ENCODE measurements at places on chromosomes 16 and 17.

DNA sequence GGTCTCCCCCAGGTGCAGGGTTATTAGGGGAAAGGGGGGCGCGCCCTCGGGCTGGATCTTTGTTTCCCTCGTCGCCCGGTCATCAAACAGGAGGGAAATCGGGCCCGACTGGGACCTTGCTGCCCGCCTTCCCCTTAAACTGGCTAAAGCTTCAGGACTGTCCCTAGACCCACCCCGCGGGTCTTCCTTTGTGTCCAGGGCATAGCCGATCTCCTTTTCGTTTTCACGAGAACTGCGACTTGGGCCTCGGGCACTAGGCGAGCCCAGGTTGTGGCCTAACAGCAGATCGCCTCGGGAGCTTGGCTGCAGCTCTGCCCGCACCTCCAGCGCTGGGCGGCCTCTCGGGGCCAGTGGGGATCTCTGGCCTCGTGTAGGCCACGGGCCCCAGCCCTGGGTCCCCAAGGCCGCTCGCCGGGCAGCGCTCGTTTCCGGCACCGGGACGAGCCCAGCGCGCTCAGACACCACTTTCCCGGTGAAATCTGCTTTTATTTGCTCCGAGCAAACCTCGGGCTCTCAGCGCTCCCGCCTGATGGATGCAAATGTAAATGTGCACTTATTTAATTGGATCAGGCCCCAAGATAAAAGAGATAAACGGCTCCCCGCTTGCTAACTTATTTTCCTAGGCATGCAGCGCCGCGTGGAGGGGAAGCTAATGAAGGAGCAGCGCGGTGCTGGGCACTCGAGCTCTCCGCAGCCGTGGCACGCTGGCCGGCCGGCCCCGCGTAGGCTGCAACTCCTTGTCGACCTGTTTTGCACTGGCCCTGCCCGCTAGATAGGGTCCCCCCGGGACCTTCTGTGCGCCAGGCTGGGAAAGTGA is 7.8 kb downstream of the IRX5 start:
- no peak for DNase-seq

DNA sequence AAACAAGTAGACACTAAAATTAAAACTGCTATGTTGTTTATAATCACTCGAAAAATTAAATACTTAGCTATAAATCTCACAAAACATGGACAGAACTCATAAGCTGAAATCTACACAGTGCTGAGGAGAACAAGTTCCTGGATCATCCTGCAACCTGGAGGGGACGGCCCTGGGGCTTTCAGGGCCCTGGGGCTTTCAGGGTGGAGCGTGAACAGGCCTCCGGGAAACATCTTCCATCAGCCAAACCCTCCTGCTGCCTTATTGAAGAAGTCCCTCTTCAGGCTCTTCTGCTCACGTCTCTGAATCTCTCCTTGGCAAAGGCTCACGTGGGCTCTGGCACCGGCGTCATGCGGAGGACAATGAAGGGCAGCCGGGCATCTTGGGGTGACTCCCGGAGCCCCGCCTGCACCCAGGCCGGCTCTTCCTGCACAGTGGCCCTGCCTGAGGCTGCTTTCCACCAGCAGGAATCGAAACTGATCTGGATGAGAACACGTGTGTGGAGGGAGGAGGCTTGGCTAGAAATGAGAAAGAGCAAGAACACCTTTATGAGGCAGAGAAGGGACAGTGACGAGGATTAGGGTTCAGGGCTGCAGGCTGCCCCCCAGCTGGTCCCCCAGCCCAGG is 127.3 kb downstream of the CDRT15L2 start:
- no peak for DNase-seq

DNA sequence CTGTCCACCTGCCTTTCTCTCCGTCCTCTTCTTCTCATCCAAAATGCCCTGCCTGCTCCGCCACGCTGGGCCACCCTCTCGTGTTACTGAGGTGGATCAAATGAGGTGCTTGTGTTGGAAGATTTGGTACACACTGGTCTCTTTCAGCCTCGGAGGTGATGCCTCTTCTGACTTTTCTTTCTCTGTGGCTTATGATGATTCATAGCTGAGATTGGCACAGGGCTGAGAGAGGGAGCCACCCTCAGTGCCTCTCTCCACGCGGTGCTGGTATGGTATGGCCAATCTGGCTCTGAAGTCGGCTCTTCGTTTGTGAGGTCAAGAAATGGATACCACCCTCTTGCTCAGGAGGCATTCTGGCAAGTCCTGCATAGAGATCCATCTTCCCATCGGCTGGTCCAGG is 82.4 kb downstream of the PLCG2 start:
- no peak for DNase-seq

GRCh38 chr17:18043491-18043890 is 4.3 kb downstream of the GID4 start:
- DNase-seq, result peak; percentile 8

GRCh38 chr17:2776589-2777241 is 19.5 kb upstream of the RAP1GAP2 start:
- DNase-seq, result no peak

- no peak for DNase-seq
Observed at GRCh38 chr16:21277045-21277926, 804 bp downstream of the CRYM start.

DNA sequence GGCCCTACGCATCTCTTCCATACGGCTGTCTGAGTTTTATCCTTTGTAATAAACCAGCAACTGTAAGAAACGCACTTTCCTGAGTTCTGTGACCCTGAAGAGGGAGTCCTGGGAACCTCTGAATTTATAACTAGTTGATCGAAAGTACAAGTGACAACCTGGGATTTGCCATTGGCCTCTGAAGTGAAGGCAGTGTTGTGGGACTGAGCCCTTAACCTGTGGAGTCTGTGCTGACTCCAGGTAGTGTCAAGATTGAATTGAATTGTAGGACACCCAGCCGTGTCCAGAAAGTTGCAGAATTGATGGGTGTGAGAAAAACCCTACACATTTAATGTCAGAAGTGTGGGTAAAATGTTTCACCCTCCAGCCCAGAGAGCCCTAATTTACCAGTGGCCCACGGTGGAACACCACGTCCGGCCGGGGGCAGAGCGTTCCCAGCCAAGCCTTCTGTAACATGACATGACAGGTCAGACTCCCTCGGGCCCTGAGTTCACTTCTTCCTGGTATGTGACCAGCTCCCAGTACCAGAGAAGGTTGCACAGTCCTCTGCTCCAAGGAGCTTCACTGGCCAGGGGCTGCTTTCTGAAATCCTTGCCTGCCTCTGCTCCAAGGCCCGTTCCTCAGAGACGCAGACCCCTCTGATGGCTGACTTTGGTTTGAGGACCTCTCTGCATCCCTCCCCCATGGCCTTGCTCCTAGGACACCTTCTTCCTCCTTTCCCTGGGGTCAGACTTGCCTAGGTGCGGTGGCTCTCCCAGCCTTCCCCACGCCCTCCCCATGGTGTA is 1.5 kb downstream of the GAA start:
- DNase-seq, result no peak

DNA sequence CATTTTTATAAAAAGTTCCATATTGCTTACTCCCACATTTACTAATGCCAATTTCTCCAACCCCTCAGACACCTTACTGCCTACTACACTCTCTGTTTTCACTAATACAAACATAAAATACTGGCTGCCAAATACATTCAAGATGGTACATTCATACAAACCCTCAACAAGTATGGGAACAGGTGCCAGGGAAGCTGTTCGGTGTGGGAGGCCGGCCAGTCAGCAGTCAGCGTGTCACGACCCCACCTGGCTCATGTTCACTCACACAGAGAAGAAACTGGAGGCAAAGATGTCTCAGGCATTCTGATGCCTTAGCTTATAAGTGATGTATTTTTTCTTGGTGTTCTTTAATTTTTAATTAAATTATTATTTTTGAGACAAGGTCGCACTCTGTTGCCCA is 42.4 kb upstream of the TRAP1 start:
- no peak for DNase-seq

GRCh38 chr17:28879886-28880571 is 17.5 kb downstream of the FLOT2 start:
- DNase-seq, result no peak

- no peak for DNase-seq
Observed at GRCh38 chr16:85519540-85520231, 93.4 kb upstream of the GSE1 start.

DNA sequence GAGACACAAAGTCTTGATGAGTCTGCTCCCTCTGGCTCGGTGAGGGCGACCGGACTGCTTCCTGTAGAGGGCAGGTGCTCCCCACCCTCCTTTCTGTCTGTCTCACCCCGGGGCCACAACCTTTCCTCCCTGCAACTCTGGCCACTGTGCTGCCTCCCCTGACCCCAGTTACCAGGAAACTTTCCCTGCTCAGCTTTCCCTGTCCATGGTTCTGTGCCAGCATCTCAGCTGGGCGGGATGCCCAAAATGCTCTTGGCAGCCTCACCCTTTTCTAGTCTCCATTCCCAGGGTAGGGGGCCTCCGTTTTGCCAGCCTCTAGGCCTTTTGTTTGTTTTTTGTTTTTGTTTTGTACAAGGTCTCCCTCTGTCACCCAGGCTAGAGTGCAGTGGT is 1.4 kb downstream of the PLD2 start:
- DNase-seq, result no peak

DNA sequence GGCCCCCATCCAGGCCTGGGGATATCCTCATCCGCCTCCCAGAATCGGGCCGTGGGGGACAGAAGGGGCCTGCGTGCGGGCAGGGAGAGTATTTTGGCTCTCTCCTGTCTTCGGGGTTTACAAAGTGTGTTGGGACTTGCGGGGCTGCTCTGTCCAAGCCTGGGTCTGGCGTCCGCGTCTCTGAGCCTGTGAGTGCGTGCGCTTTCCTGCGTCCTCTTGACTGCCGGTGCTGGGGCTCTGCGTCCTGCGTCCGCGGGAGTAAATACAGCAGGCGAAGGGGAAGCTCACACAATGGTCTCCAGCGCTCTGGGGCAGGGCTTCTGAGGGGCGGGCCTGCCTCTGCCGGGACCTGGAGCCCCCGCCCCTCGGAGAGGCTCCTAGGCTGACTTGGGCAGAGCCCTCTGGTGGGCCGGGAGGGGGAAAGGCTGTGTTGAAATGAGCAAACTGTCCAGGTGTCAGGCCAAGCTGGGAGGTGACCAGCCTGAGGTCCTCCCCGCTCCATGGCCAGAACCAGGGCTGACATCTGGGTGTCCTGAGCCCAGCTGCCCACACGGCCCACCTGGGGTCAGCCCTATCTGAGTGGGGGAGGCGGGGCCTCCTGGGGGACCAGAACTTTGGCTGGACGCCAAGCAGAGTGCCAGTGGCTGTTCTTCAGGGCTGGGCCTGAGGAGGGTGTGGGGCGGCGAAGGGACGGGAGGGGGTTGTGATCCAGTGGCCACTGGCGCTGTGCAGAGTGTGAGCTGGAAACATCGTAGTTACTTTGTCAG is 233.6 kb downstream of the SEC14L1 start:
- DNase-seq, result peak; percentile 77

- DNase-seq, result no peak
Observed at GRCh38 chr16:56608876-56609462, 585 bp downstream of the MT2A start.

DNA sequence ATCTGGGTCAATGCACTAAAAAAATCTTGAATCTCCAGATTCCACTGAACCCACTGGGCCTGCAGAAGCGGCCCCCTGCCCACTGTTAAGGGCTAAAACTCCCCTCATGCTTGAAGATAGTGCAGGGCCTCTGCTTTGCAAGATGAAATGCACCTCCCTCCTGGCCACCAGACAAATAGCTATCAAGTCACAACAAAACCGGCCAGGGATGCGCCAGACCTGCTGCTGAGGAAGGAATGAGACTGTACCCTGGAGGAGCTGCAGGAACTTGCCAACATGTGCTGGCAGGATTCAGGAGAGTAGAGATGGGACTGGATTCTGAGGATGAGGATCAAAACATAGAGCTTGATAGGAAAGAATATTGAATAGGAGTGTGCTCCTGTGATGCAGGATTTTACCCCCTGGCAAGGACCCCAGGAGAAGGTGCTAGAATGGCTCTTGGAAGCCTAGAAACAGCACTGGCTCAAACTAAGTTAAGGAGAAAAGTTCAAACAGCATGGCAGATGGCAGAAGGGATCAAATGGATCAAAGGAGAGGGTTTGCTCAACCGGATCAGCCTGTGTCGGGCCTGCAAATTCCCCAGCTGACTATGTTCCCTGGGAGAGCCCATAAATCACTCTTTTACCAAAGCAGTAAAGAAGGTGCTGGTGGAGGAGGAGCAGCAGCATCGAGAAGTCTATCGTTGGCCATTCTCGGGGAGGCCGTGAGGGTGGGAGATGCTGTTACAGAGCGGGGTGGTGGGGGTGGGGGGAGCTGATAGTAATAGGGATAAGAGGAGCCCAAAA is 27.2 kb upstream of the XYLT2 start:
- DNase-seq, result no peak

GRCh38 chr17:5758651-5759050 is 174.3 kb upstream of the NLRP1 start:
- DNase-seq, result peak; percentile 61

DNA sequence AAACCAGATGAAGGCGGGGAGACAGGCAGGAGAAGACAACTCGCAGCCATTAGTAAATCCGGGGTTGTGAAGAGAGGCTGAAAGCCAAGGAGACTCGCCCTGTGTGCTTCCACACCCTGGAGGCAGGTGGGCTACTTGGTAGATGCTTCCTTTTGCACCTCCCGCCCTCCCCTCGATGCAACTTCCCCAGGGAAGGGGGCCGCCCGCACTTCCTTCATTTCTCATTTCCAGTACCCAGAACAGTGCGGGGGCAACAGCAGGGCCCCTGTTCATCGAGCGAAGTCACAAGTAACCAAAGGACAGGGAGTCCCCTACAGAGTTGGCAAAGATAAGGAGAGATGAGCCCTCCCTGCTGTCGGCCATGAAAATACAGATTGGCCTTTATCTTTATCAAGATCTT is 25.0 kb downstream of the CCDC40 start:
- no peak for DNase-seq

DNA sequence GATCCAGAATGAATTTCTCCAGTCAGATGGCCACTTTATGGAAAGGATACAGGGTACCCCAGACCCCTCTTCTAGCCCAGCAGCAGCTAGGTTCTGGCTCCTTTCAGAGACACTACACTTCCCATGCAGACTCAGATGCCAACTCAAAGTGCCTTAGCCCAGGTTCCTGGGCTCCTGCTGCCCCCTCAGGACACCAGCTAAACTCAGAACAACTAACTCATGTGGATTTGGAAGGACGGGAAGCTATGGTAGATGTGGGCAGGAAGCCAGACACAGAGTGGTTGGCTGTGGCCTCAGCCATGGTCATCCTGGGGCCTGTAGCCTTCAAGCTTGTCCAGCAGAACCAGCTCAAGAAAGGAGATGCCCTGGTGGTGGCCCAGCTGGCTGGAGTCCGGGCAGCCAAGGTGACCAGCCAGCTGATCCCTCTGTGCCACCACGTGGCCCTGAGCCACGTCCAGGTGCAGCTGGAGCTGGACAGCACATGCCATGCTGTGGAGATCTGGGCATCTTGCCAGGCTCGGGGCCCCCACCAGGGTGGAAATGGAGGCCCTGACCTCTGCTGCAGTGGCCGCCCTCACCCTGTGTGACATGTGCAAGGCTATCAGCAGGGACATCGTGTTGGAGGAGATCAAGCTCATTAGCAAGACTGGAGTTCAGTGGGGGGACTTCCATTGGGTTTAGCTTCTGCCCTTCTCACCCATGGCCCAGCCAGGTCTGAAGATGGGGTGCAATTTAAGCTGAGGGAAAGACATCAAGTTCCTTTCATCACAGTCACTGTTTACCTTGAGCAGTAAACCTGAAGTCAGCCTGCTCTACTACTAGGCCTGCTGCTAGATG is 111.8 kb downstream of the N4BP1 start:
- DNase-seq, result no peak

- DNase-seq, result no peak
Observed at GRCh38 chr17:75817571-75817970, 26.6 kb downstream of the UNC13D start.

- DNase-seq, result no peak
Observed at GRCh38 chr16:88519240-88519639, 51.0 kb upstream of the ZC3H18 start.

- no peak for DNase-seq
Observed at GRCh38 chr17:58568044-58568799, 53.8 kb upstream of the MTMR4 start.
